T follicular helper cell (primary cell): ENCODE measurements at places on chromosomes 2 and 18.

DNA sequence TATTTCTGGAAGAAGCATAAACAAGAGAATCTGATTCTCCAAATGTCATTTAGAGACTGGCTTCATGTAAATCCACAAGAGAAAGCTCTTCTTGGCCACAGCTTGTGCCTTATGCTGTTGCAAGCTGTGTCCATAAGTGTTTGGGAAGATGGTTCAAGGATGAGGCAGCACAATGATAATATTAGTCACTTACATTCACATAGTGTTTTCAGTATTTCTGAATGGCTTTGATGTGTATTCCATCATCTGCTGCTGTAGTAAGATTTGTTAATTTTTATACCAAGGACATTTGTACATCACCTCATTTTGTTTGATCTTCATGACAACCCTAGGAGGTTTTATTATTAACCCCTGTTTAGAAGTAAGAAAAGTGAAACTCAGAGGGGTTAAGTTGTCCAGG lies 29.9 kb downstream of the CREG2 start:
- DNase-seq: no peak

DNA sequence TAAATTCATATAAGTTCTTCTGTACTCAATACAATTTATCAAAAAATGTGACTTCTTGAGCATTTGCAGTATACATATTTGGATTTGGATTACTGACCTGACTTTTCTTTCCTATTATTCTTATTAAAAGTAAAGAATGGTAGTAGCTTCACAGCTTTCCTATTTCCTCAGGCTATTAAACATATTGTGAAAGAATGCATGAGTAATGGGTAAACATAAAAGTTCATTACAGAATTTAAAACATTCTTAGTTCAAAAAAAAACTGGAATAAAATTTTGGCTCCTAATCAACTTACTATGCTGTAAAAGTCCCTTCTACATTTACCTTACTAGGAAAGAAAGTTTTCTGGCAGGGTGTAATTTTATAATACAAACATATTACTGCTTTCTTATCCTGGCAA lies 27.3 kb upstream of the C2orf66 start:
- no peak for DNase-seq

DNA sequence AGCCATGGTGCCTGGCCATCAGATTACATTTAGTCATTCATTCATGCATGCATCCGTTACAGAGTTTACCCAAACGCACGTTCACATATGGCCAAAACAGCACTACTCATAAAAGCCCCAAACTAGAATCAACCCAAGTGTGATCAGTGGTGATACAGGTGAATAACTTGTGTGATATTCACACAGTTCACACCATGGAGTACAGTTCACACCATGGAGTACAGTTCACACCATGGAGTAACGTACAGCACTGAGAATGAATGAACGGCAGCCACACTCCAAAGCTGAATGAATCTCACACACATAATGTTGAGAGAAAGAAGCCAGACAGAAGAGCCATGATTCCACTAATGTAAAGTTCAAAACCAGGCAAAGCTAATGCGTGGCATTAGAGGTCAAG lies 12.3 kb upstream of the SLC66A3 start:
- DNase-seq: no peak

- DNase-seq: peak; percentile 11
These were observed 66.7 kb downstream of the PTPN4 start for GRCh38 chr2:119826370-119826961.

DNA sequence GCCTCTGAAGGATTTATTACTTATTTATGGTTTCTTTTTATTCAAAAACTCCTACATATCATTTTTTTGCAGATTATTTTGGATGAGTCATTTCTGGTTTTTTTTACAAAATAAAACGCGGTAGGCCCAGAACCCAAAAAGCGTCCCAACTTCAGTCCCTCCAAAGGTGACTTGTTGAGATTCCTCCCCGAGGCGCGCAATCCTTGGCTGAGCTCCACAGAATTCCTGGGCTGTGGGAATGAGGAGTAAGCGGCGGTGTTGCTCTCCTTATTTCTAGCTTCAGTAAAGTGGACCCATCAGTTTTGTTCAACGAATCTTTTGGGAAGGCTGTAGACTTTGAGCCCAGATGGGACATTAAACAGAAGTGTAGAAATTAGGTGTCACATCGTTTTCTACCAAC lies 67.0 kb upstream of the RMP24 start:
- no peak for DNase-seq

GRCh38 chr18:57469884-57470283 lies 34.7 kb downstream of the ONECUT2 start:
- no peak for DNase-seq

GRCh38 chr2:49931241-49931640 lies 776.9 kb upstream of the FSHR start:
- DNase-seq: no peak

DNA sequence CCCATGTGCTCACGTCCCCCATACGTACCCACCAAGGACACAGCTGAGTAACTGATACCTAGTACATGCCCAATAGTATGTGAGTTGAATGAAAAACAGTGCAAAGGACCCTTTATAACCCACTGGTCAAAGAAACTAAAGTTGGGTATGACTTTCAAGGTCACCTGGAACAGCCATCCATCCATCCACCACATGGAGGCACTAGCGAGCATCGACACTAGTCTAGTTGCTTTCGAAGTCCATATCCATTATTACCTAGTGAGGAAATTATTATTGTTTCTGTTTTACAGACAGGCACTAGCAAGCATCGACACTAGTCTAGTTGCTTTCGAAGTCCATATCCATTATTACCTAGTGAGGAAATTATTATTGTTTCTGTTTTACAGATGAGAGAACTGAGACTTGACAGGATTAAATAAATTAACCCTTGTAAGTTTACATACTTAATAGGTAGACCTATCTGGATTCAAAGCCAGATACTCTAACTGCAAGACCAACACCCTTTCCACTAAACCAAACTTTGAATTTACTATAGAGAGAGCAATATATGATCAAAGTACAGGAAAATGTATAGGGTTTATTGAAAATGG lies 233.7 kb downstream of the METTL4 start:
- peak; percentile 18 for DNase-seq

- no peak for DNase-seq
These were observed 401.0 kb downstream of the SUCLG1 start for GRCh38 chr2:84057917-84058560.

GRCh38 chr18:59954755-59955156 lies 55.0 kb downstream of the PMAIP1 start:
- DNase-seq: no peak

DNA sequence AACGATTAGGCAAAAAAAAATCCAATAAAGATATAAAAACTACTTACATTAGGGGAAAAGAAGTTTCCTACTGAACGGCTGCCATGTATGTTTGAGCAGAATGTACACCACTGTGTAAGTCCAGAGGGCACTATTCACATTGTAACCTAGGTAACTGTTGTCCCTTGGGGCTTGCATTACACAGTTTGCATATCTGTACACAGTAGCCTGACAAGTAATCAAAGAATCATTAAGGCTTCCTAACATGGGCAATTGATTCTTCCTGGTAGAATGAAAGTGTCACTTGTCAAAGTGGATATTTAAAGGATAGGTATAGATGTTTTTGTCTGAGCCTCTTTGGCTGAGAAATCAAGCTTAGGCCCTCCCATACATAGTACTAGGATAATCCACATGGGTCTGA lies 39.1 kb downstream of the PLEK start:
- no peak for DNase-seq
